GM10248 (cell line): ENCODE measurements at places on chromosomes 2 and 18.
A peak's percentile ranks its signal among the peaks of the same experiment; 100 is the strongest.

- DNase-seq = no peak
These were observed 72.5 kb upstream of the LRRTM1 start for GRCh38 chr2:80377071-80377470.

- no peak for DNase-seq
These were observed 260.9 kb downstream of the FIGN start for GRCh38 chr2:163474889-163475288.

DNA sequence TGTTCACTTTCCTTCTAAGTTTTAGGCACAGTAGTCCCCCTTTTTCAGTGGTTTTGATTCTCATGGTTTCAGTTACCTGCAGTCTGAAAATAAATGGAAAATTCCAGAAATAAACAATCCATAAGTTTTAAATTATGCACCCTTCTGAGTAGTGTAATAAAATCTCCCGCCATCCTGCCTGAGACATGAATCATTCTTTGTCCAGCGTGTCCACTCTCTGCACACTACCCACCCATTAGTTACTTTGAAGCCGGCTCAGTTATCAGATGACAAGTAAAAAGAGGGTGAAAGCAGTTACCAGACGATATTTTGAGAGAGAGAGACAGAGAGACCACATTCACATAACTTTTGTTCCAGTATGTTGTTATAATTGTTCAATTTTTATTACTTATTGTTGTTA is 400.5 kb downstream of the TMX3 start:
- no peak for DNase-seq

DNA sequence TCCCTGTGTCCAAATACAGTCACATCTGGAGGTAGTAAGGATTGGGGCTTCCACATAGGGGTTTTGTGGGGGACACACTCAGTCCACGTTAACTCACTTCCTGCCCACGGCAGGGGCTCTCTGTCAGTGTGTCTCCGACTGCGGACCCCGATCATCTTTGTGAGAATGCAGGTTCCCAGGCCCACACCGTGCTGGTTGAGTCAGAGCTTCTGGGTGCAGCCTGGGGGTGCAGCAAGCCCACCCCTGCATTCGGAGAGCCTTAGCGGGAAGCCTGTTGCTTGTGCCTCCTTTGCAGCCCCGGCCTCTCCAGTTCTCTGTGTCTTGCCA is 28.0 kb downstream of the HPCAL1 start:
- no peak for DNase-seq

- no peak for DNase-seq
These were observed 156.1 kb upstream of the MGAT5 start for GRCh38 chr2:134097740-134098139.

- DNase-seq = no peak
These were observed 790 bp upstream of the ACAA2 start for GRCh38 chr18:49814147-49814499.

DNA sequence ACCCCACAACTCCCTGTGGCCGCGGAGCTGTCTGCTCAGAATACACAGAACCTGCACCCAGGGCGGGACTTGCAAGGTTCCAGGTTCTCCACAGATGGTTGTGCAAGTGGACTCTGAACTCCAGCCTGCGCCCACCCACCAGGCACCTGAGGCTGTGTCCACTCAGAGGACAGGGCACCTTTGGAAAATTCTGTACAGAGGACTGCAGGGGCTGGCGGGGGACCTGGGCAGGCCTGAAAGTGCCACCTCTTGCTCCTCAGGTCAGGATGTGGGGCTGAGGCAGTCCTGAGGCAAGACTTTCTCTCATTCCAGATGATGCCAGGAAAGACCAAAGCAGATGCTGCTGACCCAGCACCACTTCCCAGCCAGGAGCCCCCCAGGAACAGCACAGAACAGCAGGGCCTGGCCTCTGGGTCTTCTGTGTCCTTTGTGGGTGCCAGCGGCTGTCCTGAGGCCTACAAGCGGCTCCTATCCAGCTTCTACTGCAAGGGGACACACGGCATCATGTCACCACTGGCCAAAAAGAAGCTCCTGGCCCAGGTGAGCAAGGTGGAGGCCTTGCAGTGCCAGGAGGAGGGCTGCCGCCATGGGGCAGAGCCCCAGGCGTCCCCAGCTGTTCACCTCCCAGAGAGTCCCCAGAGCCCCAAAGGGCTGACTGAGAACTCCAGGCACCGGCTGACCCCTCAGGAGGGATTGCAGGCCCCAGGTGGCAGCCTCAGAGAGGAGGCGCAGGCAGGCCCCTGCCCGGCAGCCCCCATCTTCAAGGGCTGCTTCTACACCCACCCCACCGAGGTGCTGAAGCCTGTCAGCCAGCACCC is 14.4 kb downstream of the ARID5A start:
- DNase-seq = no peak

GRCh38 chr2:216548901-216549331 is 50.3 kb downstream of the RPL37A start:
- no peak for DNase-seq

DNA sequence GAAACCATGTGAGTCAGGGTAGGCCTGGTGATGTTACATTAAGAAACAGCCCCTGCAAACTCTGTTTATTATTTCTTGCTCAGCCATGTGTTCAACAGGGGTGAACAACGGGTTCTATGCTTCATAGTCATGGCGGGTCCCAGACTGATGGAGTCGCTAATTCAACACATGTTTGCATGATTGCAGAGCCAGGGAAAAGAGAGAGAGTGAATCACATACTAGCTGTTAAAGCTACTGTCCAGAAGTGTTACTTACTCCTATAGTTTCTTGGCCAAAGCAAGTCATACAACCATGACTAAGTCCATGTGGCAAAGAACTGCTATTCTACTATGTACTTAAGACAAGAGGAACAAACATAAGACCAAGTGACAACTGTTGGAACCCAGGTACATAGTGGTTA is 241.2 kb upstream of the SKOR2 start:
- no peak for DNase-seq

DNA sequence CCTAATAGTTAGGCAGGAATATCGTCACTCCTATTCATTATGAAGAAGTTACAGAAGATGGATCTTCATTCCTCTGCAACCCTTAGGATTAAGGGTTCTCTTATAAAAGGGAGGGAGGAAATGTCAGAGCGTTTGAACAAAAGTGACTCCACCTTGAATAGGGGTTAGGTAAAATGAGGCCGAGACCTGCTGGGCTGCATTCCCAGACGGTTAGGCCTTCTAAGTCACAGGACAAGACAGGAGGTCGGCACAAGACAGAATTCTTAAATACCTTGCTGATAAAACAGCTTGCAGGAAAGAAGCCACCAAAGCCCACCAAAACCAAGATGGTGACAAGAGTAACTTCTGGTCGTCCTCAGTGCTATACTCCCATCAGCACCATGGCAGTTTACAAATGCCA is 147.6 kb downstream of the CDCA7 start:
- DNase-seq = no peak

GRCh38 chr2:127084611-127085316 is 22.2 kb downstream of the BIN1 start:
- no peak for DNase-seq

DNA sequence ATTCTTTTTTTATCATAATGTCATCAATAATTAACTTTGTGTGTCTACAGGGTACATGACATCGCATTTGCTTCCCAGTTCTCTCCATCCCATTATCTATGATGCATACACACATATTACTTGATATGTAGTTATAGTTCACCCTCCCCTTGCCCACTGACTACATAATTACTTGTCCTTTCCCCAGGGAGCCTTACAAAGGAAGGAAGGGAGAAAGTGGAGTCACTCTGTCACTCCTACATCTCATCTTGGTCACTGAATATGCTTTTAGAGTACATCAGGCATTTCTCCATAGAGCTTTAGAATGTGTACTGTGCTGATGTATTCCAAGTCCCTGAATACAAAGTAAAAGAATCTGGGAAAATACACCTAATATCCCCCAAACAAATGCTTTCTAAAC is 6.0 kb upstream of the DTNA start:
- DNase-seq = no peak

GRCh38 chr18:53843113-53843760 is 381.2 kb downstream of the MBD2 start:
- no peak for DNase-seq

GRCh38 chr2:144042751-144043150 is 477.2 kb downstream of the ZEB2 start:
- DNase-seq = no peak

GRCh38 chr2:44686561-44686960 is 254.9 kb upstream of the SIX3 start:
- DNase-seq = no peak

DNA sequence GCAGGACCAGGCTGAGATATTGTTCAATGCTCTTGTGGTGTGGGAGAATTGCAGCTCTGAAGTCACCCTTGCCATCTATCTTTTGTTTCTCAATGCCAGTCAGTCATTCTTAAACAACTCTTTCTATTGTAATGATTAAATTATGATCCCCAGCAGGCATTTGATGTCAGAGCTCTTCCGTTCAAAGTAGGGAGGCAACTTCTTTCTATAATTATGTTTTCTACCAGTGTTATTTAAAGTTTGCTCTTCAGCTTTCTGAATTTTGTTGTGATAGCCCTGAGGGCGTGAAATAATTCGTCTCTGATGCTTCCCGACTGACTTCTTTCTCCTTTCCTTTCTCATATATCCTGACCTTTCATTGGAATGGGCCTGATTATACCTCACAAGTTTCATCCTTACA is 161.4 kb upstream of the KLHL14 start:
- no peak for DNase-seq

GRCh38 chr2:120247851-120248250 is 4.8 kb upstream of the RALB start:
- no peak for DNase-seq

- peak; percentile 52 for DNase-seq
These were observed 50.8 kb downstream of the WIPF1 start for GRCh38 chr2:174546519-174547506.

DNA sequence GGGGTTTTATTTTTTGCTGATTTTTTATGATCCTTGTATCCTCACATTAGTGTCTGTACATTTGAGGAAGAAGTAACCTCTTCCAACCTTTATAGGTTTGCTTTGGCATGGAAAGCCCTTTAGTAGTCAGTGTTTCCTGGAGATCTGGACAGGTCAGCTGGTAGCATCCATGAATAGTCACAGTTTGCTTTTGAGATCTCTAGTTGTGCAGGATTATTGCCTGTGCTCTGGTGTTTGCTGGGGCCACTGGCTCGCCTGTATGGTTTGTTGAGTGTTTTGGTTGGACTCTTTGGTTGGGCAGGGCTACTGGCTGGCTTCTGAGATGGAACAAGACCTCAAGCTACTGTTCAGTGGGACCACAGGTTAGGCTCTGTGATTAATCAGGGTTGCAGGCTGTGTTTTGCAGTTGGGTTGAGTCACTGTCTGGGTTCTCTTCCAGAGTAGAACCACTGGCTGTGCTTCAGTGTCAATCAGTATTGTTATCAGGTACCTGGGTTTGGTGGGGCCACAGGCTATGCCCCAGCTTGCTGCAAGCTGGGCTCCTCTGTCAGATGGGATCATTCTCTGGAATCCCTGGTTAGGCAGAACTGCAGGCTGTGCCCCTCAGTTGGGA is 20.0 kb downstream of the SP140L start:
- no peak for DNase-seq

- peak; percentile 10 for DNase-seq
These were observed 551.7 kb downstream of the SATB2 start for GRCh38 chr2:198905881-198906612.

- DNase-seq = no peak
These were observed 85.4 kb downstream of the MYL12B start for GRCh38 chr18:3347286-3347803.

DNA sequence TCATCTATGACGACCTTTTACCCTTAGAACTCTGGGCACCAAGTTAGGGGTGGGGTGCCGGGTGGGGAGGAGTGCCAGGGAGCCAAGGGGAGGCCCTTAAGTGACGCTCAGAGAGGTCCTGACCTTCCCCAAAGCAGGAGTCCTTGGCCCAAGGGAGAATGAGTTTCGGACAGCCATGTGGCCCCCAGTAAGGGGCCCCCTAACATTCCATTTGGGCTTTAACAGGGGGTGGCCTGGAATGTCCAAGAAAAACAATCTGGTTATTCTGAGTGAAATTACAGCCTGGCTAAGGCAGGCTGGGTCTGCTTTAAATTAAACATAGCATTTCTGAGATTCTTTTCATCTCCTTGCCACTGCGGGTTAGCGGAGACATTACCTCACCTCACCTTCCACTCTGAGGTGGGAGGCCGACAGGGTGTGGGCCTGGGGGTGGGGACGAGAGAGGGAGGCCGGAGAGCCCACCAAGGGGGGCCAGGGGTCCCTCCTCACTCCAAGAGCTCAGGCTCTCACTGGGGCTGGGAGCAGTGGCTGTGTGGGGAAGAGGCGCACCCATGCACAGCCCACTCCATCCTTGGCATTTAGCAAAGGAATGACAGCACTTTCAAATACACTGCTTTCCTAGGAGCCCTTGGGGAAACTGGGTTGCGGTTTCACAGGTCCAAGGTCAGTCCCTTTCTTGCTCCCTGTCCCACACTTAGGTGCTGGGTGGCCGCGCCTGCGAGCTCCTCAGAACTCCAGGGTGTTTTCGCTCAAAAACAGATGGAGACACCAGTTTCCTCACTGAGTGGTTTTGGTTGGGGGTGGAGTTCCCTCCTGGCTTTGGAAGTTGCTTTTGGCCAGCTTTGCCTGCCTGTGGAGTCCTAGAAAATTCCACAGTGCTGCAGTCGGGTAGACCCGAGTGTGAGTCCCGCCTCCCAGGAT is 107.4 kb downstream of the POLR1A start:
- no peak for DNase-seq

- no peak for DNase-seq
These were observed 76.0 kb upstream of the ST8SIA5 start for GRCh38 chr18:46832849-46833248.

DNA sequence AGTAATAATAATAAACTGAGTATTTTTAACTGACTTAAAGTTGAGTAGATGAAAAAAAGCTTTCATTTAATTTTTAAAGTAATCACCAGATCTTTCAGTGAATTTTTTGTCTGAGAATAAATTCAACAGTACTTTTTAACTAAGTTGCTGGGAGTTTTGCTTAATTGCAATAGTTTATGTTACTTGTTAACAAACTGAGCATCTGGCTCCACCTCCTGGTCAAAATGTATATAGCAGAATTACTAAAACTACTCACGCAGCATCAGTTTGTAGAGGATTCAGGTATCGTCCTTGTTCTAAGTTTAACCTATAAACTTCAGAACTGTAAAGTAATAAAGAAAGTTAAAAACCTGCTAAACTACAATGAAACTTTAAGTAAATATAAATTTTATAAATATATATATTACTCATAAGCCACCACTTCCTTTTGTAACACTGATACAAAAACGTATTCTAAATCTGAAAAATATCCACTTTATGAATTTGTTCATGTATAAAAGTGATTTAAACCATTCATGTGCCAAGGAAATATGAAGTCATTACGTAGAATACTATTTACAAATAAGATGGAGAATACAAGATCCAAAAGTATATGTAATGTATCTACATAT is 21.3 kb downstream of the NOL10 start:
- no peak for DNase-seq

DNA sequence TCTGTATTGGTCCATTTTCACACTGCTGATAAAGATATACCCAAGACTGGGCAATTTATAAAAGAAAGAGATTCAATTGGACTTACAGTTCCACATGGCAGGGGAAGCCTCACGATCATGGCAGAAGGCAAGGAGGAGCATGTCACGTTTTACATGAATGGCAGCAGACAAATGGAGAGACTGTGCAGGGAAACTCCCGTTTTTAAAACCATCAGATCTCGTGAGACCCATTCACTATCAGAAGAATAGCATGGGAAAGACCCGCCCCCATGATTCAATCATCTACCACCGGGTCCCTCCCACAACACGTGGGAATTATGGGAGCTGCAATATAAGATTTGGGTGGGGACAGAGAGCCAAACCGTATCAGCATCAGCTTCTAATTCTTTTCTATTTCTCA is 217.0 kb downstream of the ANAPC1 start:
- no peak for DNase-seq

GRCh38 chr18:78971511-78972245 is 7.9 kb upstream of the SALL3 start:
- peak; percentile 6 for DNase-seq
